ENCODE measurements at places on chromosomes 1 and 21.

GRCh38 chr1:20280341-20280740, 10.3 kb upstream of the VWA5B1 start:
- no peak for DNase-seq

- DNase-seq, result no peak
Measured at GRCh38 chr1:158716335-158716734, 4.2 kb downstream of the OR6K3 start.

DNA sequence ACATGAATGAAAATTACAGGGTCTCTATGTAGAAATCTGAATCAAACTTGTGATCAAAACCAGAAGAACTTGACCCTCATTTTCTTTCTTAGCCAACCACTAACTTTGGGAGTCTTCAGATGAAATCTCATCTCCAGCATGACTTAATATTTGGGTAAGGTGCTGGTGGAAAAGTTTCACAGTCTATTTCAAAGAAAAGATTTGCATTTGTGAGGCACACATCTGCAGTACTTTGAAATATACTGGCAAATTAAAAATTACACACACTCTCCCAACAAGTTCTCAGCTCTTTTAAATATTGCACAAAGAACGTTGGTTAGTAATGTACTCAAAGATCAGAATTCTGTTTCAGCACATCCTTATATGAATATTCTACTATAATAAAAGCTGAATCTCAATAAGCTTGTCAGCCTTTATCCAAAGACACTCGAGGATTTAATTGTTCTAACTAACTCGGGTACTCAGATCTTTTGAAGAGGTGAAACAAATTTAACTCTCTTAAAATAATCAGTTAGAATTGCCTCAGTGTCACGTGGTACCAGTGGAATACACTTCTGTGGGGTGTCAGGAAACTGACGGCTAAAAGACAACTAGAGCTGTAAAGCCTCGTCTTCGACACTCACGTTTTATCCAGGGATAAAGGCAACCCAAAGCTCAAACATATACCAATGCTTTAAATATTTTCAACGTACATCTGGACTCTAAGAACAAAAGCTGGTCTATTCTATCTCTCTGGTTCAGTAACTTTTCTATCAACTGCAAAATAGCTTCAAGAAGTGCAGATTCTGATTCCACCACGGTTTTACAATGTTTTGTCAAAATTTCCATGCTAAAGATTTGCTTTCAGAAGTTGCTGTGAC, 19.0 kb downstream of the SAMSN1 start:
- DNase-seq, result no peak

DNA sequence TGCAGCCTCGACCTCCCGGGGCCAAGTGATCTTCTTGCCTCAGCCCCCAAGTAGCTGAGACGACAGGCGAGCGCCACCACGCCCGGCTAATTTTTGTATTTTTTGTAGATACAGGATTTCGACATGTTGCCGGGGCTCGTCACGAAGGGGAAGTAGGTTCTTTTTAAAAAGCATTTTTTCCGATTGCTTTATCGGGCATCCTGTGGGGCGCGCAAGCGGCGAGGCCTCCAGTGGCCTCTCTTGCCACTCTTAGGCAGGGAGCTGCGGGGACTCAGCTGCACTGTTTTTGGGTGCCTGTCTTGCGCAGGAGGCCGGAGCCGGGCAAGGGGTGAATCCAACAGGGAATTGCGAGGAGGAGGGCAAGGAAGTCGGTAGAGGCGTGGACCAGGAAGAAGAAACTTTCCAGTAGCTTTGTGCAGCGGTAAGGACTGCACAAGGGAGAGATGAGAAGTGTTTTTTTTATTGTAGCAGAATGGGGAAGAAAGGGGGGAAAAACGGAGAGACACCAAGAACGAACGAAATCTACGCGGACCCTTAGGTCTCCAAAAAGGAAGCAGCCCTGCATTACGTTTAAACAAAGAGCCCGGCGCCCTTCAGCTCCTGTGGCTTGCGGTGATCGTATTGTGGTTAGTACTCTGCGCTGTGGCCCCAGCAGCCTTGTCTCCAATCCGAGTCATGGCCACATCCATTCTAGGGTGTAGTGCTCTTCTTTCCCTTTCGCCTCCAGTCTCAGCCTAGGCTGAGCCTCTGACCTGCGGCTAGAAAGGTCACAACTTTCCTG, 164.8 kb downstream of the PPIAL4G start:
- peak; percentile 21 for DNase-seq

DNA sequence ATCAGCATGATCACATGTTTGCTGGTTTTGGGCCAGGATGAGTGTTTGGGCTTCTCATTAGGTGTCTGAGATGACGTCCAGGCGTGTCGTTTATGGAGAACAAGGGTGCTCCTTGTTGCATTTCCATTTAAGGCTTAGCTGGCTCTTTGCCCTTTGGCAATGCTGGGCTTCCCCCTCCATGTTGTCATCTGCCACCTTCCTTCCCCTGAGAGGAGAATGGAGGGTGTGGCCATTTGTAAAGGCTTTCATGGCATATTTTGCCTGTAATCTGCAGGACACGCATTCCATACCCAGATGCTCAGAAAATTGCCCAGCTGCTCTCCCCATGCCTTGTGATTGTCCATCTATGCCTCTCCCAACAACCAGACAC, 27.7 kb downstream of the PKP1 start:
- no peak for DNase-seq

- DNase-seq, result no peak
Measured at GRCh38 chr1:203343956-203344754, 6.8 kb downstream of the FMOD start.

GRCh38 chr1:170162459-170163246, 16.9 kb downstream of the NTMT2 start:
- DNase-seq, result peak; percentile 91

GRCh38 chr1:187883356-187883755, 1054.6 kb downstream of the PLA2G4A start:
- DNase-seq, result no peak

DNA sequence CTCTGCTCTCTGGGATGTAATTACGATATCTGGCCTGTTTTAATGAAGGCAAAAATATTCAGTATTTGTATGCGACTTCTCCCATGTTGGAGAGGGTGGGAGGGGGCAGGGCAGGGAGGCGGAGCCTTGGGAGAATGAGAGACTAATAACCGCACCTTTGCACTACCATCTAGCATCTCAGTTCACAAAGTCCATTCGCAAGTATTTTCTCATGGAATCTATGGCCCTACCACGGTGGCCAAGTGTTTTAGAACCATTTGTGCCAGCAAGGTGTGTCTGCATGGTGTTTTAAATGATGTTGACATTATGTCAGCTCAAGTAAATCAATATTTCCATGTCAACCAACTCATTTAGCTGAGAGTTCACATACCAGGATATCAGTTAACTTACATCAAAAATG, 14.3 kb upstream of the BLACAT1 start:
- no peak for DNase-seq

- no peak for DNase-seq
Measured at GRCh38 chr21:45979651-45980050, 1.9 kb upstream of the COL6A1 start.

DNA sequence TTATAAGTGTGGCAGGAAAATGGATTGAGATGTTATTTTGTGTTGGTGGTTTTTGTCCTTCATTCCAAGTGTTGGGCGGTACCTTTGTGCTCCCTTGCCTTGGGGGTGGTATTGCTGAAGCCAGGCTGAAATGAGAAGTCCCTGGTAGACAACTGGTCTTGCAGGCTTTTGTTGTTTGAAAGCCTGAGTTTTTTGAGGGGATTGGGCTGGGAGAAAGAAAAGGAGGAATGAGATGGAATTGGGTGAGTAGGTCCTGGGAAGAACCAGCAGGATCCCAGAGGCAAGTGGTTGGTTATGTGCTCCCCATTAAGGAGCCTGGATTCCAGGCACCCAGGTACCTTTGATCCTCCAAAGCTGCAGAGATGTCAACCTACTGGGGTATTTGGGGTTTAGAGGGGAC, 93.7 kb upstream of the SLC2A1 start:
- no peak for DNase-seq

DNA sequence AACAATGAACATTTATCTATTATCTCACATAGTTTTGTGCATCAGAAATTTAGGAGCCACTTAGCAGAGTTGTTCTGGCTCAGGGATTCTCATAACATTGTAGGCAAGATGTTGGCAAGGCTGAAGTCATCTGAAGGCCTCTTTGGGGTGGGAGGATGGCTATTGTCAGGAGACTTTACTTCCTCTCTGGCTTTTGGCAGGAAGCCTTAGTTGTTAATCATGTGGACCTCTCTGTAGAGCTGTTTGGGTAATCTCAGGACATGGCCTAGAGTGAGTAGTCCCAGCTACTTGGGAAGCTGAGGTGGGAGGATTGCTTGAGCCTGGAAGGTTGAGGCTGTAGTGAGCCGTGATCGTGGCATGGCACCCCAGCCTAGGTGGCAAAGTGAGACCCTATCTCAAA, 40.2 kb downstream of the RASAL2 start:
- peak; percentile 87 for DNase-seq

DNA sequence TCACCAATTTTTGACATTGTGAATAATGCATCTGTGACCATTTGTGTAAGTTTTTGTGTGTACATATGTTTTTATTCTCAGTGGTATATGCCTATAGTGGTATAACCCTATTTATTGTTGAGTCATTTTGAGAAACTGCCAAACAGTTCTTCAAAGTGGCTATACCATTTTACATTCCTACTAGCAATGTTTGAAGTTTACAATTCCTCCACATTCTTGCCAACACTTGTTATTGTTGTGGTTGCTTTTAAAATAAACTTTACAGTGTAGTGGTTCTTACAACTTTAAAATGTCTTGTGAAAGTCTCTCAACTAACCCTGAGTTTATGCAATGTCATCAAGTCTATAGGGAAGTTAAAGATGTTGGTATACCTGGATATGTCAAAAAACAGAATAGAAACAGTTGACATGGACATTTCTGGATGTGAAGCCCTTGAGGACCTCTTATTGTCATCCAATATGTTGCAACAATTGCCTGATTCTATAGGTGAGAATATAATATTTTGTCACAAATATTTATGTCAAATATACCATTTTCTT, 219.4 kb downstream of the LRRC40 start:
- DNase-seq, result peak; percentile 35

GRCh38 chr1:24062221-24062620, 49.7 kb downstream of the MYOM3 start:
- DNase-seq, result no peak

DNA sequence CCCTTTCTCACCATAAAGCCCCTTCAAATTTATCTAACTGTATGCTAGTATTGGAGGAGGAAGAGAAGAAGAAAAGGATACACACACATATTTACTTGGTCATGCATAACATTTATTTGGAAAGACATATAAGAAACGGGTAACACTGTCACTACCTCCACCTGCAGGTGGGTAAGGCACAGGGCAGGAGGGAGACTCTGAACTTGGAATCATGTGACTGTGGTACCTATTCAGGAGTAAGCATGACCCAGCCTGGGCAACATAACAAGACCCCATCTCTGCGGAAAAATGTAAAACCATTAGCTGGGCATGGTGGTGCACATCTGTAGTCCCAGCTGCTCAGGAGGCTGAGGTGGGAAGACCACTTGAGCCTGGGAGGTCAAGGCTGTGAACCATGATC, 1.4 kb upstream of the PADI6 start:
- DNase-seq, result no peak

GRCh38 chr1:69524015-69524414, 43.7 kb upstream of the LRRC7 start:
- peak; percentile 11 for DNase-seq

DNA sequence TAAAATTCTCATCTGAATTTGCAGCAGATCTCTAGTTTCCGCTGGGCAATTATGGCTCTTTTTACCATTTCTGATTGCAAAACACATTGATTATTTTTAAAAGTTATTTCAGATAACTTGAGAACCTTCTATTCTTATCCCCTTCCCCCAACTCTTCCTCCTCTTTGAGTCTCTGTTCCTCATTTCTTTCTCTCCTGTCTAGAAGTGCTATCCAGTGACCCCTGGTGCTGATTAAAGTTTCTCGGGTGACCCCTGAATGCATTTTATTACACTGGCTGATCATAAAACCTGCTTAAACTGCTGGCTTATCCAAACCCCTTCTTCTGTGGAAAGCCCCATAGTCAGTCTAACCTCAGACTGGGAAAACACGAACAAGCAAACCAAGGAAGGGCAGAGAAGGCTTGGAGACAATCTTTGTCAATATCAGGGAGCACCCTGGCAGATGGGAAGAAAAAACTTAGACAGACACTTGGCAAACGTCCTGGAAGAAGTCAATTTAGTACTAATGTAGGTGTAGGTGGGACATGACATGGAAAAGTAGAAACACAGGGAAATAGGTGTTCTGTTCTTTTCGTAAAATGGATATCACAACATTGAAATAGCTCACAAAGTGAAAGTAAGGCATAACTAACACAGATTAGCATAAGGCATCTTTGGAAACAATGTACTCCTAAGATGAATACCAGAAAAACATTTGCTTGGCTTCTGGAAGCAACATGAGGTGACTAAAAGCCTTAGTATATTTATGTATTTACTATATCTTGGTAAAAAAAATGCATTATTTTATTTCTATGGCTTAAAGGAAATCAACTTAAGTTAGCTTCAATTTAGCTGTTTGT, 61.4 kb downstream of the GORAB start:
- no peak for DNase-seq

GRCh38 chr1:217032715-217033367, 309.6 kb upstream of the ESRRG start:
- no peak for DNase-seq

DNA sequence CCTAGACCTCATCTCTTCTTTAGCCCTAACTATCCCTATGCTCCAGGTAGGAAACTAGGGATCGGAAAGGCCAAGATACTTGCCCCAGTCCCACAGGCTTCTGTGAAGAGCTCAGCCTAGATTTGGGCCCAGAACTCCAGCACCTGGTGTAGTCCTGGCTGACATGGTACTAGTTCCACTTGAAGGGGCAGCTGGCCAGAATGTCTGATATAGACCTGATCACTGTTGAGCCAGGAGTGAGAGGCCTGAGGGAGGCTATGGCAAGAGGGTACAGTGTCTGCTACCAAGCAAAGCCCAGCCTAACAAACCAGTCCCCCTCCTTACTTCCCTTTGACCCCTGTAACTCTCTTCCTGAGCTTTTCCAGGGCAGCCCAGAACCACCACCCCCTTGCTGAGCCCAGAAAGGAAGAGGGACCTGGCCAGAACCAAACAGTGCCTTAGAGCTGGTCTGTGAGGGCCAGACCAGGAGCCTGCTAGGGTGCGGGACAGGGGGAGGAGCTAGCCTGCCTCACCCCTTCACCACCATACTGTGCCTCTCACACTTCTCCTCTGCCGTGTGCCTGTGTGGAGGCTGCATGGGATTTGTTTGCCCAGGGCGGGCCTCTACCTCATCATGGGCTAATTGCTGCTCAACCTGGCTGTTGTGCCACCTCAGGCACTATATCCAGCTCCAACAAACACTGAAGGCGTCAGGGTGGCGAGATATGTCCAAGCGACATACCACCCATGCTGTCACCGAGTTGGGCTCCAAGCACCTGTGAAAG, 10.9 kb downstream of the POMGNT1 start:
- no peak for DNase-seq
